ENCODE measurements at places on chromosomes 4 and X.

DNA sequence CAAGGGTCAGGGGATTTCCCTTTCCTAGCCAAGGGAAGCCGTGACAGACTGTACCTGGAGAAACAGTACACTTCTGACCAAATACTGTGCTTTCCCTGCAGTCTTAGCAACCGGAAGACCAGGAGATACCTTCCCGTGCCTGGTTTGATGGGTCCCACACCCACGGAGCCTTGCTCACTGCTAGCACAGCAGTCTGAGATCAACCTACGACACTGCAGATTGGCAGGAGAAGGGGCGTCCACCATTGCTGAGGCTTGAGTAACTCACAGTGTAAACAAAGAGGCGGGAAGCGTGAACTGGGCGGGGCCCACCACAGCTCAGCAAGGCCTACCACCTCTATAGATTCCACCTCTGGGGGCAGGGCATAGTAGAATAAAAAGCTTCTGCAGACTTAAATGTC is 48.7 kb upstream of the SRD5A3 start:
- DNase-seq: no peak

DNA sequence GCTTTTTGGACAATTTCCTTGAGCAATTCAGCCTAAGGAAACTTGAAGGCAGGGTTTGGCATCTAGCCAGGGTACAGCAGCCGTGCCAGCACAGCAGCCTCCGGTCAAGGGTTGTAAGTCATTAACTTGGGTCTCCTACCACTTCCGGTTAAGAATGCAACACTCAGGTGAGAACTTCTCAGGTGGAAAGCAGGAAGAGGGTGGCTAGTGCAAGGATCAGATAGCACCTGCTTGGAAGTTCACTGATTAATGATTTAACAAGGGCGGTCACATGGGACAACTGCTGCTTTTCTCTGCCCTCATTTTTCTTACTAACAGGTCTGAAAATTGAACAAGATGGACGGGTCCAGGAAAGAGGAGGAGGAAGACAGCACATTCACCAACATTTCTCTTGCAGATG is 30.1 kb upstream of the SCOC start:
- DNase-seq: no peak

DNA sequence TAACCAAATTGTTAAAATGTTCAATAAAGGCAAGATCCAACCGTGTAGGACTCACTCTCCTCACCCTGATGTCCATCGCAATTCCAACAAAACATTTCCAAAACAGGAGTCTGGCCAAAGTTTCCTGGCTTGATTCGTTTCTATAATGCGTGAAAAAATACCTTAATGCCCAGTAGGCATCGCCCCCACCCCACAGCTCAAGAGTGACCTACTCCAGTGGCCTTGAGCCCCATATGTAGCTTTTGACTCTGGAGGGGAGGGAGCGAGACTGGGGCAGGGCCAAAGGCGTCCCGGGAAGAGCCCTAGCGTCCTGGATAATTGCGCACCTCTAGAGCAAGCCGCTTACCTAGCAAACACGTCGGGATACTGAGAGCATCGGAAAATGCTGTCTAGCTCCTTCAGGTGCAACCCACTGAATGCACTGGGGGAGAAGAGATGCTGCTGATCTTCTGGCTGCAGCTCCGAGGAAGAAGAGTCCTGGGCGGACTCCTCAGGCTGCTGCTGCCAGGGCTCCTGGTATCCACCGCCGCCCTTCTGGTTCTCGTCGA is 55.6 kb upstream of the NKAP start:
- DNase-seq: no peak

DNA sequence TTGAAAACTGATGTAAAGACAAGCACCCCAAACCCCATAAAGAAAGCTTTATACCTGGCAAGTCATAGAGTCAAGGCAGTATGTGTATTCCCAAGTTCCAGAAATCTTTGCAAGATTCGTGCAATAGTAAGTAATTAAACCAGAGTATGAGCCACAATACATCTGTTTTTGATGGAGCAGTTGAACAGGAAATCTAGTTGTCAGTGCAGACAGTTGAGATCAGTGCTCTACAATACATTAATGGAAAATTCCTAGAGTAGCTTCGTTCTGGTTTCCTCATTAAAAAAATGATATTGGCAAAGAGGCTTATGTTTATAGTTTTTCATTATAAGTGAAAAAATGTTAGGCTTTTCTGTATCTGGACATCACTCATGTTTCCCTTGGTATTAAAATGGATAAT is 575.3 kb downstream of the TRIML1 start:
- no peak for DNase-seq

GRCh38 chrX:28876408-28876807 is 289.2 kb downstream of the IL1RAPL1 start:
- no peak for DNase-seq

DNA sequence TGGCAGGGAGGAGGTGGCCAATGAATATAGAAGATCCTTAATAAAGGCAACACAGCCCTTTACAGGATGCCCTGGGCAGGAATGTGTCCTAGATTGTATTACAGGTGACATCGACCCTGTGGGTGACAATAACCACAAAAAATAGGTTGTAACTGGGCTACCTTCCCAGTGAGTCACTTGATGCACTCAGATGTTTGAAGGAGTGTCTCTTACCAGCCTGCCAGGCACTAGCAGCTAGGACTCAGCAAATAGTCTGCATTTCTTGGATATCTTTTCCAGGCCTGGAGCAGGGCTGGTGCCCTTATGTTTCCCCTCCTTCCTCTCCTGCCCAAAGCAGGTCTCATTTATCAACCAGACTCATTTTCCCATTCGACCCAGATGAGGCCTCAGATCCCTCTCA is 50.9 kb upstream of the TMEM164 start:
- DNase-seq: no peak

- DNase-seq: no peak
Measured at GRCh38 chr4:41154814-41155177, 59.5 kb downstream of the APBB2 start.

DNA sequence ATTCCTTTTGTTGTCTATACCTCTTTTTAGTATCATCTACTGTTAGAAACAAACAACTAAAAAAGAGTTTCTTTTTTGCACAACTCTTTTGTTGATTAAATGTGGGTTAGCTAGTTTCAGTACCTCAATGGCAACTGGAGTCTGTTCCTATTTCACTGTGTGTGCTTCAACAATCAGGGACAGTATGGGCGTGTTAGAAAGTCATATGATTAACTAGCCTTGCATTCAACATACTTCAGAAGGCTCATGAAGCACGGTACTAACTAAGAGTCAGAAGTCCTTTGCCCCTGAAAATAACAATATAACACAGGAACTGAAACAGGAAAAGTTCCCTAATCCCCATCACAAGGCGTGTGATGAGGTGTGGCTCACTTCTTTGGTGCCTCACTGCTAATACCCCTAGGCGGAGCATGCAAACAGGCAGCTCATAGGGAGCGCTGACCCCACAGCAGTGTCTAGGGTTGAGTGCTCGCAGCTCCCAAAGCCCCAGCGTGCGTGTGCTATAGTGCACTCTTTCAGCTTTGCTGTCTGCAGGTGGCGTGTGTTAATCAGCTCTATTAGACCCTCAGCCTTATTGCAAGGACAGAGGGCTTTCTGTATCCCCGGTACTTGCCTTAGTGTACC is 203.1 kb upstream of the NDST3 start:
- no peak for DNase-seq

DNA sequence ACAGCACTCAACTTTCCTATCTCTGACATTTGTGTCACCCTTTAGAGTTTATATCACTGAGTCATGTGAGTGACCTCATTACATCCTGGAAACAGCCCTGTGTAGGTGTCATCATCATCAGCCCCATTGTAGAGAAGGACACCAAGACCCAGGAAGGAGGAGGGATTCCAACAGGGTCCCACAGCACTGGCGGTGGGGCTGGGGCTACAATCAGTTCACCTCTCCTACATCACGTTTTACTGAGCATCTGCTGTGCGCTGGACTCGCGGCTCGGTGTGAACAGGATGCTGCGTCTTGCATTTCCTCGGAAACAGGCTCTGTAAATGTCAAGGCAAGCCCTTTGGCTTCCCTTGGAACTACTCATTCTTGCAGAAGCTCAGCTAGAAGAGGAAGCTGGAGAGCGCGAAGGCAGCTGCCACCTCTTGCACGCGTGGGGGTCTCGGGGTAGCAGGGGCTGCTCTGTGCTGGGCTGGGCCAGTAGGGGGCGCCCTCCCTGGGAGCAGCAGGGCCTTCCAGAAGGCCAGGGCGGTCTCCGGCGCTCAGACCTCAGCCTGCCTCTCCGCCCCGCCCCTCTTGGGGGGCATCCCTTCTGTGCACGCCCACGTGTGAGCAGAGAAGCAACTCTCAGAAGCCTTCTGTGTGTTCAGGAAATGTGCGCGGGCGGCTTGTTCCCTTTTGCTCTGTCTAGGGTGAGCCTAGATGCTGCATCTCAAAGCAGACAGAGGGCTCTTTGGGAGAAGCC is 29.0 kb downstream of the REELD1 start:
- peak; percentile 55 for DNase-seq

- DNase-seq: no peak
Measured at GRCh38 chr4:36273276-36273675, 8.1 kb upstream of the DTHD1 start.

GRCh38 chrX:54067766-54068165 is 23.5 kb upstream of the PHF8 start:
- peak; percentile 83 for DNase-seq
